Sigmoid colon (tissue), 7 donors: ENCODE measurements at places on chromosomes 11 and 22. TPM values are rescaled to one million over a fixed set of nuclear protein-coding genes. Genes with fewer than 3 reads are reported as not detected.

Gene MS4A6A
- polyA plus RNA-seq = 58.9 TPM

Gene ACR
- polyA plus RNA-seq = 0.06 TPM

Gene CLCF1
- polyA plus RNA-seq = 6.5 TPM

Gene MIOX
- 0.20 TPM for polyA plus RNA-seq

Gene ZDHHC8
- 26.0 TPM for polyA plus RNA-seq

Gene OR8D4
- polyA plus RNA-seq = 0.03 TPM

Gene TPP1
- polyA plus RNA-seq = 13.2 TPM

Gene NCAM1
- 7.2 TPM for polyA plus RNA-seq
